ENCODE measurements at places on chromosomes 1 and 21.
A peak's percentile ranks its signal among the peaks of the same experiment; 100 is the strongest.

DNA sequence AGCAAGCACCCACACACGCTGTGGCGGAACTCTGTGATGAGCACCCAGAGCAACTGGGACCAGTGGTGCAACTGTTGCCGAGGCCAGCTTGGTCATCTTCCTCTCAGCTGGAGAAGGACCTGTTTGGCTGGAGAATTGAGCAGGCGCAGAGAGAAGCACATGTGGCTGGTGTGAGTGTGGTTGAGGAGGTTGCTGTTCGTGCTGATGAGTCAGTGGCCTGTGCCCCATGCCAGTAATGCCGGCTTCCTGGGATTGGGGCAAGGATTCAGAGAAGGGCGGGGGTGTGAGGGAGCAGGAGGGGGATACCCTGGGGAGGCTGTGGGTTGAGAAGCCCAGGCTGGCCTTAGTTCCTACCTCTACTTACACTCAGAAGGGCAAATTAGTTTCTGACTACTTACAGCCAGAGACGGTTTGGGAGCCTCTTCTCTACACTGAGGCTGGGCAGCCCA lies 57.5 kb upstream of the EPS8L3 start:
- no peak for DNase-seq

- no peak for DNase-seq
These were observed 54.4 kb downstream of the NIBAN1 start for GRCh38 chr1:184919892-184920291.

GRCh38 chr1:27166351-27166802 lies 11.5 kb upstream of the SLC9A1 start:
- DNase-seq: no peak

DNA sequence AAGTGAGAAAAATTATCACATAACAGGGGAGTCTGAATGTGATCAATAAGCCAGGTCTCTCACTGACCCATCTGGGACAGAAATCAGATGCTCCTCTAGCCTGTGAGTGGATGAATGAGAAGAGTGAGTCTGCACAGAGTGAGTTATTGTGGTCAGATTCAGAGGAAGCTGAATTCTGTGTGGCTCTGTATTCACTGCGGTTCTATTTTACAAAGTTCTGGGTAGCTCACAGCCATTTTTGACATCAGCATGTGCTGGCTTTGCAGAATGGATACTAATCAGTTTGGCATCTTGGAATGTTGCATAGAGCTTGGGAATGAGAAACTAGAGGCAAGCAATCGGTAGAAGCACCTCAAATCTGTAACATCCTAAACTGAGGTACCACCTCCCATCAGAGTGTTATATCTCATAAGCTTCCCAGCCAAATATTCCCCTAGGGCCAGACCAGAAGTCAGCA lies 3.8 kb downstream of the COLGALT2 start:
- no peak for DNase-seq

DNA sequence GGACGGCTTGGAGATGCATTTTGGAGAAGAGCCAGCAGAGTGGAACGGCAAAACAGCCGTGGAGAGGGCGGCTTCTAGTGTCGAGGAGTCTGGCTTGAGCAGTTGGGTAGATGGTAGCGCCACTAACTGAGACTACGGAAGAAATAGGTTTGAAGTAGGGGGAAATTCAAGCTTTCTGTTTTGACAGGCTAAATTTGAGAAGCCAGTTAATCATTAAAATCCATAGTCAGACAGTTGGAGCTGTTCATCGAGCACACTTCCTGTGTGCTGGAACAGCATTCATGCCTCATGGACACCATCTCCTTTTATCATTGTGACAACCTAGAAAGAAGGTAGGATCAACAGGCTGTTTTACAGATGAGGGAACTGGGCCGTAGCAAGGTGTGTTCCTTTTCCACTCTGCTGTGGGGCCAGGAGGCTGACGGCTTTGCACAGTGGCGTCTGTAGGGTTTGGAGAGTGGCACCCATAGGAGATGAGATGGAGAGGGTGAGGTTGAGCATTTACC lies 3.4 kb upstream of the PKLR start:
- DNase-seq: no peak

DNA sequence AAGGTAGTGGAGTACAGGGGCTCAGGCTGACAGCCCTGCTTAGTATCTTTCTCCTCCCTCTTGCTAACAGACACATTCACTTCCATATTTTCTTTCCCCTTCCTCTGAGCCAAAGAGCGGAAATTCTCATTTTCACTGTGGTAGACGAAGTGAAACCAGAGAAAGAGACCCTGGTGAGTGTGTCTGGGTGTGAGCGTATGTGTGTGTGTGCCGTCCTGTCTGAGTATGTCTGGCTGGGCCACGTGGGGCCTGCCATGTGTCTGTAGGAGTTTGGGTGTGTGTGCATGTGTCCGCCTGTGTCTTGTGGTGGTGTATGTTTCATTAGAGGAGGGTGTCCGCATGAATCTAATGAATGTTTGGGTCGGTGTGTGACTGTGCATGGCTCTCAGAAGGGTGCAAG lies 1.7 kb downstream of the COL8A2 start:
- DNase-seq: no peak

DNA sequence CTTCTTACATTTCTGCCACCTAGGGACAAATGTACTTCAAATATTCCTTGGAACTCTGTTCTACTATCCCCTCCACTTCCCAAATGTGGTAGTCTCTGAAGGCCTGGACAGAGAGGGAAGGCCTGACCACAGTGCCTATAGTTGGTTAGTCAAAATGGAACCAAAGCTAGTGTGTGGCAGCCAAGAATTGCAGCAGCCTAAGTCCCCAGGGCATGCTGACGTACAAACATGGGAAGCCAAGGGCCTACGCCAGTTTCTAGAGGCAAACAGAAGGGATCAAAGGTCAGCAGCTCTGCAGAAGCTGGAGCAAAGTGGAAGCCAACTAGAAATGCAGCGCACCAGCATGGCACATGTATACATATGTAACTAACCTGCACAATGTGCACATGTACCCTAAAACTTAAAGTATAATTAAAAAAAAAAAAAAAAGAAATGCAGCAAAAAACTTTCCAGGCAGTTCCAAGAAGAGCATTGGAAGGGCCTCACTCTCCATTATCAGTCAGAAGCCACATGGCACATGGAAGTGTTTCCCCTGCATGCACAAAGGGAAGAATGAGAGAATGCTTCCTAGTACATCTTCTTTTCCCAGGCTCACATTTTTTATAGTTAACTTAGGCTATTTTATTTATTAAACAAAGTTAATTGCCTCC lies 39.4 kb upstream of the GADD45A start:
- peak; percentile 61 for DNase-seq

GRCh38 chr1:211320980-211321379 lies 5.7 kb upstream of the TRAF5 start:
- DNase-seq: no peak

GRCh38 chr1:110495926-110496600 lies 22.9 kb downstream of the KCNA10 start:
- DNase-seq: peak; percentile 87

GRCh38 chr1:164719676-164720439 lies 160.9 kb downstream of the PBX1 start:
- DNase-seq: no peak

DNA sequence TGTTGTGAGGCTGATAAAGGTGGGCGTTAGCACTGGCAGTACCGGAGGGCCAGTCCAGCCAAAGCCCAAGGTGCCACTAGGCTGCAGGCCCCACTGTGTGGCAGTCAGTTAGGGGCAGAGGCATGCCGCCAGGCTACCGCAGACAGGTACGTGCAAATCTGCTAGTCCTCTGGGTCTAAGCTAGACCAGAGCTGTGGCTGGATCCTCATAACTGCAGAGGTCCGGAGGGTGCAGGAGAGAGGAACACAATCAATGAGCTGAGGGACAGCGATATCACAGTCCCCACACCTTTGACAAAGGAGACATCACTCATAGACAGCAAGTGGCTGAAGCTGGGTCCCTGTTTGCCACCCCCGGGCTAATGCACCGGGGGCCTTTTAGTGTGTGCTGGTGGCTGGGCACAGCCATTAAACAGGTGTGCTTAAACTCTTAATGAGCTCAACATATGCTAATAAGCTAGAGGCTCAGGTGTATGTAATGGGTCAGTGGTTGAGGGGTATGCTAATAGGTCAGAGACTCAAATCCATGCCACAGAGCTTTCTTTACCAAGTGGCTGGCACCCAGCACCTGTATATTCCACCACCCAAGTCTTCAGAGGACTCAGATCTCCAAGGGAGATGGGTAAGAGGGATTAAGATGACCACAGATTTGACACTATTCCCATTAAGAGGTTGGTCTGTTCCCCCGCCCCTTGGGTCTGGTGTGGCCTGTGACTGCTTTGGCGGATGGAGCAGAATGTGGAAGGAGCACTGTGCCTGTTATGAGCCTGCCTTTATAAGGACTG lies 82.0 kb downstream of the GLIS1 start:
- DNase-seq: no peak

GRCh38 chr1:15916417-15916816 lies 59.5 kb downstream of the ZBTB17 start:
- no peak for DNase-seq

GRCh38 chr1:167821969-167822685 lies 91.8 kb downstream of the ADCY10 start:
- no peak for DNase-seq

DNA sequence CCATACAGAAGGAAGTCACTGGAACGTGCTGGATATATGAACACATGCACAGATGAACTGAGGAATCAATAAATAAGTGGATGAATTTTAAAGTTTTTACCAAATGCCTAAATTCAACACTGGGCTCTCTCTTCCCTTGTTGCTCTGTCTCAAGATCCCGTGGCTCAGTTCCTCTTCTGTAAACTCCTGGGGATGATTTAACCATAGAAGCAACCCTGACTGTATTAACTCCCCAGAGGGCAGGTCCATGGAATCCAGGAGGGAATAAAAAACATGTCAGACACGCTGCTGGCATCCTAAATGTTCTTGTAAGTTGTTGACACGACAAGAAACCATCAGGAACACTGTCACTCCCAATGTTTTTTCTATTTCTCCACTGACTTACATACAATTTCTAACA lies 45.3 kb upstream of the GPR157 start:
- no peak for DNase-seq

DNA sequence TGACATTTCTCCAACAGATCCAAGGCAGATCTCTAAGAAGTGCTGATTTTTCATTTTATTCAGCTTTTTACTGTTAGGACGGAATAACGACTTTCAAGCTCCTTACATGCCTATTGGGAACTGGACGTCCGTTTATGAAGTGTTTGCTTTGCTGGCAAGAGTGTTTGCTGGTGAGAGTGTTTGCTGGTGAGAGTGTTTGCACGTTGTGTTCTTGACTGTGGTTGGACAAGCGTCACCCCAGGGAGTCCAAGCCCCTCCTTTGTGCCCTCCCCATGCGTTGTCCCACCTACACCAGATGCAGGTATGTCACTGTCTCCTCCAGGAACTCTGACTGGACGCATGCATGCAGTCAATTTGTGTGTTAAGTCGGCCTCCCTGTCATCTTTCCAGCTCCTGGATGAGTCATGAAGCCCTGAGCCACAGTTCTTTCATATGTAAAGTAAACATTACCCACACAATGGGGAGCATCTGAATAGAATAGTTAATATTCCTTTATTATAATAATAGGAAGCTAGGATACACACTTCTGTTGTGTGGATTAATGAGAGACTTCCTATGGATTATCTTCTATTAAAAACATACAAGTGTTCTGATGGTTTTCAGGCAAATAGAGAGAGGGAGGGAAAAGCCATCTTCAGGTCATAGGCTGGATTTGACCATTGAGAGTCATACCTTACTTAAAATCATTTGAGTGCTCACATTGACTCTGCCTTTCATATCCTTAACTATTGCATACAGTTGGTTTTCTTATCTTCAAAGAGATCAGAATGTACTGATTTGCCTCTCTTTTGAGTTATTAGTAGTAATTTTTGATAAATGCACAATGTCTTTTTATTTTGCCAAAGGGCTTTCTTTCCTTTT lies 119.2 kb downstream of the GALNT2 start:
- no peak for DNase-seq

GRCh38 chr21:41207401-41208375 lies 39.7 kb downstream of the BACE2 start:
- DNase-seq: no peak

DNA sequence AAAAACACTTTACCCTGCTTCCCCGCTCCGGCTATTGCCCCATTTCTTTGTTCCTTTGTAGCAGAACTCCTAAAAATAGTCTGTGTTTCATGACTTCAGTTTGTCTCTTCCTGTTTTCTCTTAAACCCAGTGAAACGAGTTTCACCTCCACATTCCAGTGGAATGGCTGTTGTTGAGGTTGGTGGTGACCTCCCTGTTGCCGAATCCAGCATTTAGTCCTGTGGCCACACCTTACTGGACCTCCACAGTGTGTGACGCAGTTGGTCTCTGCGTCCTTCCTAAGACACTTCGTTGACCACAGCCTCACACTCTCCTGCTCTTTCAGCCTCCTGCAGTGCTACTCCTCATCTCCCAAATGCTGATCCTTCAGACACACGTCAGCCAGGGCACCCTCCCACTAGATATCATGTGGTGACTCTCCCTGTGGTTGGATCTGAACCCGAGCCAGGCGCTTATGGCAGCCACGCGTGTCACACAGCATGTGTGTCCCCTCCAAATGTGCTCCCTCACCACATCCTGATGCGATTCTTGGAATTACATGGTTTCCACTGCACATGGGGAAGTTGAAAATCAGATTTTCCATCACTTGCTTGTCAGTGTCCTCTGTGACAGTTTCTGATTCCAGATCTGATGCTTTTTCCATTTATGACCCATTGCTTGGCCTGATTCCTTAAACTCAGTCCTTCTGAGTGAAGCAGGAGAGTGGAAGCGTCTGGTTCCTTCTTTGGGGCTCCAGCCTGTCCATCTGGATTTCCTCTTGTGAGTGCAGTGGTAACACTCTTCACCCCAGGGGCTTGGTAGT lies 99.1 kb upstream of the ARTN start:
- DNase-seq: no peak

DNA sequence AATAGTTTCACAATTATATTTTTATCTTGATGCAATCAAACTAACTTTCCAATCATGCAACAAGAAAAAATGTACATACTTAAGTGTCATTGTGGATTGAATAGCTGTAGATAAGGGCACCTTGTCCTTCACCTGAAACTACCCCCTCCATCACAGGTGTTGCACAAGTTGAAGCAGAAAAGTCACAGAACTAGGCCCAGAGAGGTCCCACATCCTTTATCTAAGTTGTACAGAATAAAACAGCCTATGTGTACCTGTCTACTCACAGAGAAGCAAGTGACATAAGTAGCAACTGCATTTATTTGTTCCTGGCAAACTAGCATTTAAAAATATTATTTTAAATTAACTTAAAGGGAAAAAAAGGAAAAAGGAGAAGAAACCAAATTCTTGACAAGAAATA lies 256.8 kb downstream of the FAF1 start:
- no peak for DNase-seq

DNA sequence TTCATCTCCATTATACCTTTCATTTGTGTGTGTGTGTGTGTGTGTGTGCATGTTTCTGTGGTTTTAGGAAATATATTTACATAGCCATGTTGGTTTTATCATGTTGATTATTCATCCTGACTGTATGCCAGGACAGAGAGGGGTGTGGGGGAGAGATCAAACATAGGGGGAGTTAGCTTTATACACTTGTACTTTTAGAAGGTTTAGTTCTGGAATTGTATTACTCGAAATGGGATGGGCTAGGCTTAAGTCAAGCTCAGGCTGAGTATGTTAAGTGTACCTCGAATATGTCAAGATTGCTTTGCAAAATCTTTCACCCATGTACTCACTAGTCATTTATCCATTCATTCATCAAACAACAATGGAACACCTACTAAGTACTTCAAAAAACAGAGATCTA lies 123.3 kb downstream of the HMCN1 start:
- DNase-seq: no peak

- DNase-seq: no peak
These were observed 17.5 kb upstream of the PRKAA2 start for GRCh38 chr1:56627636-56628039.

Measured in NCI-H1694 (cell line).